ENCODE measurements at places on chromosomes 13 and 19.

GRCh38 chr13:24050796-24051715 lies 109.5 kb upstream of the SPATA13 start:
- no peak for DNase-seq

- DNase-seq, result no peak
Measured at GRCh38 chr13:66879988-66880387, 350.1 kb downstream of the PCDH9 start.

- no peak for DNase-seq
Measured at GRCh38 chr19:23542562-23542961, 144.4 kb downstream of the ZNF675 start.

DNA sequence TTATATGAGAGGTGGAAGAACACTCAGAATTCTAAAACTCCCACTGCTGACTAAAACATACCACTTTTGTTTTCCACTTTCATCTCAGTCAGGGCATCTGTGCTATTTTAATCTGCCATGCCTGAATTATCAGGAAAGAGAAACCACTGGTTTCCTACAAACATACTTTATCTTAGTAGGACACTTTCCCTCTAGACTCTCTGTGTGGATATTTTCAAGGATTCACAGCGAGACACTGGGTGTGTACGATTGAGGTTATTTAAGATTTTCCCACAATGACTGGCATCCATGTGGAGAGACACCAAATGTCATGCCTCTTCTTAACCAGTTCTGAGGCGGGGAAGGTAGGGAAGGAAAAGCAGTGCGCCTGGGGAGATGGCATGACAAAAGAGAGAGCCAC lies 212.2 kb downstream of the ENOX1 start:
- DNase-seq, result no peak

- peak; percentile 35 for DNase-seq
Measured at GRCh38 chr19:14149509-14149994, 13.2 kb upstream of the ASF1B start.

DNA sequence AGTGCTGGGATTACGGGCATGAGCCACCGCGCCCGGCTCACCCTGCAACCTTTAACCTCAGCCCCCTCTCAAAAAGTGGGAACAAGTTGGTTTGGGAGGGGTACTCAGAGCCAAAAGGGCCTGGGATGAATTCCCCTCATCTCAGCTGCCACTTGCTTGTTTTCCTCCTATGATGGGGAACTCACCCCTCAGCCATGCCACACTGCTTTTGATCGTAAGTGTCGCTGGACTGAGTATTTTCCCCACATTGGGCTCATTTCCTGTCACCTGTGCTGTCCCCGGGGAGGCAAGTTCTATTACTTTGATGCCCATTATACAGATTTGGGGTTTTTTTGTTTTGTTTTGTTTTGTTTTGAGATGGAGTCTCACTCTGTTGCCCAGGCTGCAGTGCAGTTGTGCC lies 6.5 kb downstream of the R3HDM4 start:
- DNase-seq, result no peak

DNA sequence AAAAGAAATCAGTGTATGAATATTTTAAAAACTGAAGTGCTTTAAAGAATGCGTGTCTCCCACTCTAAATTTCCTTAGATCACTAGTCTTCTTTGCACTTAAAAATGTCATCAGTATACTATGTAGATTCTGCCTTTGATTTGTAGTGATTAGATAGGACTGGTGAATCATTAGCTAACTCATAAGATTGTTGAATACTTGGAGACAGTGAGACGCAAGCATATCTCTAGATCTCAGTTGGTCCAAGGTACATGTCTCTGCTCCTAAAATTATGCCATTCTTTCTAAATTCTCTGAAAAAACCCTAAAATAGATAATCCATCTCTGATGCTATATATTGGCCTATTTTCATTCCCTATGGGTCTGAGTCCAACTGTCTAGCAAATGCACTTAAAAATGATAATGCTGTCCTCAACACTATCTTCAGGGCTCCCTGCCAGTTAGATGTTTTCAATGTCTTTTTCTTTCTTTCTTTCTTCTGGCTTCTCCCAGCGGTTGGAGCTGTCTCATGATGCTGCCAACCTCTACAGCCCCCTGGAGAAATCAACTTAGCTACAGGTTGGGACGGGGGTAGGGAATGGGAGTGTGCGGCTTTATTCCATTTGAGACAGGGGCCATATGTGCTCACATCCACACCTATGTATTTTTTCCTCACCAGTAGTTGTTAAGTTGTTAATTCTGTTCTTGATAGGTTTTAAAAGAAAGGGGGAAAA lies 301.0 kb downstream of the NDFIP2 start:
- DNase-seq, result peak; percentile 58

DNA sequence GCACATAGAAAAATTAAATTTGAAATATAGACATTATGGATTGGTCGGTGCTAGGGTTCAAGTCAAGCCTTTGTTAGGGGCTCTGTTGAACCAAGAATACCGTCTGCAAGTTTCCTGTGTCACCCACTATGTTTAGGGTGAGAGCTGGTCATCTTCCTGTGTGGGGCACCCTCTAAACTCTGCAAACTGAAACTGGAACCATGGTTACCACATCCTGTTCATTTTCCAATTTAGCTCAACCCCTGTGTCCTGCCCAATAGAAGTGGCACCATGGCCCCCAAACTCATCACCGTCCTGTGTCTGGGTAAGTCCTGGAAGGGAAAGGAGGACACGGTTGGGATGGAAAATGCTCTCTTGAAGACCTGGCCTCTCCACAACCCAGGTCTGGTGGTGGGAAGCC lies 29.9 kb downstream of the LAIR2 start:
- DNase-seq, result no peak

- DNase-seq, result no peak
Measured at GRCh38 chr13:90534617-90535370, 812.7 kb upstream of the MIR17HG start.

GRCh38 chr19:5826531-5827341 lies 12.8 kb downstream of the FUT6 start:
- peak; percentile 45 for DNase-seq

GRCh38 chr19:14561249-14561648 lies 10.6 kb downstream of the NDUFB7 start:
- no peak for DNase-seq

DNA sequence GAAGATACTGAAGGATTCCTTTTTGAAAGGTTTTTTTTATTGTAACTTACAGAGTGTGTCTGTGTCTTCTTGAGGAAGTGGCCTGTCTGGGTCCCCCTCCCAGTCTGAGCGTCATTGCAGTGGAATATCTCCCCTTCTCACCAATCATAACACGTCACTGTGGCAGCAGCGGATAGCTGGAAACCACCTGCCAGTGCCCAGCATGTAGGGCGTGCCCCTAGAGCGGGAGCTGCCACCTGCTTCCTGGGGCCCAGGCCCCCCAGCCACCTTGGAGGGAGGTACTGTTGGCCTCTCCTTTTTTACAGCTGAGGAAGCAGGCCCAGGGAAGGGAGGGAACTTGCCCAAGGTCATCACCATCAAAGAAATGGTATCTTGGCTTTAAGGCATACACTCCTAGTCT lies 4.6 kb upstream of the DNM2 start:
- no peak for DNase-seq

GRCh38 chr13:33235078-33235477 lies 50.5 kb downstream of the STARD13 start:
- DNase-seq, result peak; percentile 79

DNA sequence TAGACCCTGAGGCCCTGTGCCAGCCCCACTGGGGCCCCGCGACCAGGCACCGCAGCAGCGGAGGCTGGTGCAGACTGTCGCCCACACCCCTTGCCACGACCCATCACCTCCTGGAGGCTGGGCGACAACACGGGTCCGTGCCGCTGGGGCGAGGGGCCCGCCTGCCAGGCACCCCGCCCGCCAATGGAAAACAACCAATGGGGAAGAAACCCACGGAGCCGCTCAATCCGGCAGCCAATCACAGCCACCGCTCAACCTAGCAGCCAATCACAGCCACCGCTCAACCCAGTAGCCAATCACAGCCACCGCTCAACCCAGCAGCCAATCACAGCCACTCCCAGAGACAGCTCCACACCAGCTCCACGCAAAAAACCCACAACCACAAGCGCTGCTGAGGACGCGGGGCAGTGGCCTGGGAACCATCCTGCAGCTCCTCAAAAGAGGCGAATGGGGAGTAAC lies 29.7 kb downstream of the GPX4 start:
- no peak for DNase-seq

DNA sequence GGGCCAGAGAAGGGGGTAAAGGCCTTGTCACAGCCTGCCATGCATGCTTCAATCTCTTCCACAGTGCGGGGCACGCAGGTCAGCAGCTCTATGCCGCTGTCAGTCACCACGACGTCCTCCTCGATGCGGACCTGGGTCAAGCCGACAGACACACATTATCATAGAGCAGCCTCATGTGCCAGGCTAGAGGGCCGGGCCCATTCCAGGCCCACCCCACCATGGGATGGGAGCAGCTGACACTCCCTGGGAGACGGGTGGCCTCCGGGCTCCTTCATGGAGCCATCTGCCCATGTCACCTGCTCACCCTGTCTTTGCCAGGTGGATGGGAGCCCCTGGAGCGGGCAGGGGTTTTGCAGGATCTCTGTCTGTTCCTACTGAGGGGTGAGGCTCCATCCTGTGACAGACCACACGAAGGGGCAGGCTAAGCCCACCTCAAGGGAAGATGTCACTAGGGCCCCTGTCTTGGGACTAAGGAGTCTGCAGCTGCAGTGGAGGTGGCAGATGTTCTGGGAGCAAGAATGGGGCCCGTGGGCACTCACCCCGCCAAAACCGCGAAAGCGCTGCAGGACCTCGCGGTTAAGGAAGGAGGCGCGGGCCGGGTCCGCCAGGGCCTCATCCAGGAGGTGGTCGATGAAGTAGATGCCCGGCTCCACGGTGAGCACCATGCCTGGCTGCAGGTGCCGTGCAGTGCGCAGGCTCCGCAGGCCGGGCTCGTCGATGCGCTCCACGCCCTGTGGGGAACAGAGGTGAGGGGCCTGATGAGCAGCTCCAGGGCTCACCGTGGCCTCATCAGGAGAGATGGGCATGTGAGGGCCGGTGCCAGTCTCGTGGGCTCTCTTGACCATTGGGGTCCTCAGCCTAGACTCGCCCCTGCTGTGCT lies 14.1 kb downstream of the CEBPG start:
- no peak for DNase-seq

DNA sequence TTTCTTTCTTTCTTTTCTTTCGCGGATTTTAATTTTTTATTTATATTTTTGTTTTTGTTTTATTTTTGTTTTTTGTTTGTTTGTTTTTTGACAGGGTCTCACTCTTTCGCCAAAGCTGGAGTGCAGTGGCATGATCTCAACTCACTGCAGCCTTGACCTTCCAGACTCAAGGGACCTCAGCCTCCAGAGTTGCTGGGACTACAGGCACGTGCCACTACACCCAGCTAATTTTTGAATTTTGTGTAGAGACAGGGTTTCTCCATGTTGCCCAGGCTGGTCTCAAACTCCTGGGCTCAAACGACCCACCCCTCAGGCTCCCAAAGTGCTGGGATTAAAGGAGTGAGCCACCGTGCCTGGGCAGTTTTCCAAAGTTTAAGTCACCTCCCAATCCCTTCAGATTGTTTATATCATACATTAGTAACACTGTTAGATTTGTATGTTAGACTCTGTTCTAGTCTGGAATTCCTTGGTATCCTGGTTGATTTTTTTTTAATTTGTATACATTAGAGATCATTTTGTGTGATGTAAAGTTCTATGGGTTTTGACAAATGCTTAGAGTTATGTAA lies 597.3 kb downstream of the DCT start:
- peak; percentile 73 for DNase-seq

- DNase-seq, result no peak
Measured at GRCh38 chr19:54418930-54419800, 3.9 kb downstream of the TTYH1 start.

DNA sequence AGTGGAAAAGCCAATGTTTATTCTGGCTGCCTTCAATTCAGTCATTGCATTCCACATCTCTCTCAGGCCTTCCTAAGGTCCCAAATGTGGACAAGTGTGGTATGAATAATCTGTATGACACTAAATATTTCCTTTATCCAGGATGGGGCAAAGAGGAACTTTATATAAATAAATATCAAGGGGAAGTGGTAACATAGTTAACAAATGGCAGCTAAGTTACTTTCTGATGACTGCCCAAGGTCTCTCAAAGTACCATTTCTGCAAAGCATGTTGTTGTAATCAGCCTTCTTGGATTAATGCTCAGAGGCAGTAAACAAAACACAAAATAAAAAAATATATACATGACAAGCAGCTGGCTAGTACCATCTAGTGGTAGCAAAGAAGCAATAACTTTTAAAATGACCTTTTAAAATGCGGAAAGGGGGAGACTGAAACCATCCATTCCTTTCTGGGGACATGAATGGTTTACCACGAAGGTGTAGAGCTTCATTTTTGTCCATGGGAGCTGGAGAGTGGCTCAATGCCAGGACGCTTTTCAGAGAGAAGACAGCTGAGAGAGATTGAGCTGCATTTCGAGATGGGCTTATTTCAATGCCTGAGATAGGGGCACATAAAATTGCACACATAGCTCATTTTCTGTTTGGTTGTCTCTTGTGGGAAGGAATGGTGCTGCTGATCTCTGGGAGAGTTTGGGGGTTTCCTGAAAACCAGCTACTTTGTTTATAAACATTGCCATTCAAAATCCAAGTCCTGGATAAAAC lies 259.2 kb downstream of the RFC3 start:
- peak; percentile 58 for DNase-seq

DNA sequence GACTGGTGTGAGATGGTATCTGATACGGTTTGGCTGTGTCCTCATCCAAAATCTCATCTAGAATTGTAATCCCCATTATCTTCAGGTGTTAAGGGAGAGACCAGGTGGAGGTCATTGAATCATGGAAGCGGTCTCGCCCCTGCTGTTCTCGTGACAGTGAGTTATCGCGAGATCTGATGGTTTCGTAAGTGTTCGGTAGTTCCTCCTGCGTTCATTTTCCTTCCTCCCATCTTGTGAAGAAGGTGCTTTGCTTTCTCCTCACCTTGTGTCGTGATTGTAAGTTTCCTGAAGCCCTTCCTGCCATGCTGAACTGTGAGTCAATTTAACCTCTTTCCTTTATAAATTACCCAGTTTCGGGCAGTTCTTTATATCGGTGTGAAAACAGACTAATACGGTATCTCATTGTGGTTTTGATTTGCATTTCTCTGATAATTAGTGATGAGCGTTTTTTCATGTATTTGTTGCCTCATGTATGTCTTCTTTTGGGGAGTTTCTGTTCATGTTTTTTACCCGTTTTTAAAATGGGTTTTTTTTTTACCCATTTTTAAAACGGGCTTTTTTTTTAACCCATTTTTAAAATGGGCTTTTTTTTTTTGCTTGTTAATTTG lies 102.8 kb upstream of the SLC10A2 start:
- no peak for DNase-seq
